ENCODE measurements at places on chromosomes 4 and X.

DNA sequence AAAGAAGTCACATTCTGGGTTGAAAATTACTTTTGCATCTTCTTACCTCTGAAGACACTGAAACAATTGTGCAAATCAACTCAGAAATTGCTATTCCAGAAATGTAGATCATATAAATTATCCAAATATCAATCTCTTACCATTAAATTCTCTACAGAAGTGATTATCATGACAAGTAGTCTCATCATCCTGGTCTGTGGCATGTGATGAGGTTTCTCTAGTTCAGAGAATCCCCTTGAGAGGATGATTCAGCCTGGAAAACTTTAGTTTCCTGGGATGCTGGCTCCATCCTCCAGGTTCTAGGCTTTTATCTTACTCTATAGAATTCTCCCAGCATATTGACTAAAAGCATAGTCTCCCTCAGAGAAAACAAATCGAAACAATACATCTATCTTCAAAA is 76.2 kb upstream of the S100G start:
- no peak for DNase-seq

- no peak for DNase-seq
These were observed 31.7 kb downstream of the RBBP7 start for GRCh38 chrX:16838202-16839066.

DNA sequence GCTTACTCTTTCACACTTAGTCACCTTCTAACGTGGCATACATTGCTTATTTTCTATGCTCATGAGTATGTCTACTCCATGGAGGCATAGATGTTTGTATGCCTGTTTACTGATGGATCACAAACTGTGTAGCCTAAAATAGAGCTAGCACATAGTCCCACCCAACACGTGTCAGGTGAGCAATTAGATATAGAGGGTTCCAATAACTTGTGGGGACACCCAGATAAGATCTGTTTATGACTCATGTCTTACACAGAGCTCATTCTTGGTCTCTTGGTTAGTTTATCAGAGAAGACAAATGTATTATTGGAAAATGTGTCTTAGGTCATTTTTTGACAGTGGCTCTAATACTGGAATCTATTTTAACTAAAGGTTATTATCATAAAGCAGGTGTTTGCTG is 6.8 kb downstream of the ZFP42 start:
- DNase-seq, result no peak

- DNase-seq, result no peak
These were observed 73.1 kb downstream of the PALLD start for GRCh38 chr4:168569931-168570276.

DNA sequence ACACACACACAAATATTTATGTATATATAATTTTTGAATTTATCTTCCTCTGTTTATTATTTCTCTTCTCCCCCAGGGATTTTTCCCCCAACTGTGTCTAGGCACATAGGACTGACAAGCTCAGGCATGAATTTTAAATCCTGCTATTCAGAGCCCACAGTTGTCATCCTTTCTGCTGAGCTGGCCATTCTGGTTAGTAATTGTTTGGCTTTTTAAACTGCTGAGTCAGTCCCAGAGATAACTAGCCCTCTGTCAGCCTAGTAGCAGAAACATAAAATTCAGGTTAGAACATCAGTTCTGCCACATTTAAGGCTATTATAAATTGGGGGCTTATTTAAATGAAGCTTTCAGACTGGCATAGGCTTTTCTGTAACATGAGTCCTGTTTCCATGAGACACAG is 151.7 kb upstream of the MAOA start:
- no peak for DNase-seq

DNA sequence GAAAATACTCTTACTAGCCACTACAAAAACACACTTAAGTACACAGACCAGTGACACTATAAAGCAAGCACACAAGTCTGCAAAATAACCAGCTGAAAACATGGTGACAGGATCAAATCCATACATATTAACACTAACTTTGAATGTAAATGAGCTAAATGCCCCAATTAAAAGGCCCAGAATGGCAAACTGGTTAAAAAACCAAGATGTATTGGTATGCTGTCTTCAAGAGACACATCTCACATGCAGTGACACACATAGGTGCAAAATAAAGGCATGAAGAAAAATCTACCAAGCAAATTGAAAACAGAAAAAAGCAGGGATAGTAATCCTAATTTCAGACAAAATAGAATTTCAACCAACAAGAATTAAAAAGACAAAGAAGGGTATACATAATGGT is 10.9 kb downstream of the PF4 start:
- DNase-seq, result no peak

DNA sequence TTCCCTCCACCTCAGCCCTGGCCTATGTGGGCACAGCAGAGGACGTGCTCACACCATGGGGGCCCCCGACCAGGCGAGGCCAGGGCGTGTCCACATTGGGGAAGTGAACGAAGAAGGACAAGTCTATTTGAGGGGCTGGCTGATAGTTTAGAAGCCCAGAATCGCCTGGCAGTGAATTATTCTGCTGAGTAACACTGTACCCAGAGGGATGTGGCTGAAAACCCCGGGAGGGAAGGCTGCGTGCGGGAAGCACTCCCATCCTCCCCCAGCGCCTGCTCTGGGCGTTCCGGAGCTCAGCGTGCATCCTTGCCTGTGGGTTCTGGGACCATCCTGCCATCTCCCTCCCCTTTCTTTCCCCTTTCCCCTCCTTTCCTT is 66.6 kb downstream of the TRMT44 start:
- DNase-seq, result no peak

DNA sequence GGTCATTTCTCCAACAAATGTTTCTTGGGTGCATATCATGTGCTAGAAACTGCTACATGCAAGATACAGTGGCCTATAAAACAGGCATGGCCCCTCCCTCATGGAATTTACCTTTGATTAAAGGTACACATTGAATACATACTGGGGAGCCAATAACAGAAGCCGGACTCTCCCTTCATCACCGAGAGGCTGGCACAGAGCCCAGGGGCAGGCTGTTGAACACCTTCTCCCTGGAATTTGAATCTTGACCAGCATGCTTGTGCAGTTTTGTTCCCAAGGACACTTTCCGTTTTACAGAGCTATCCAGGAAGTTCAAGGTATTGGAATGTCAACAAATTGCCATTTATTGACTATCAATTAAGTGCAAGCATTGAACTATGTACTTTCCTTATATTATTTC is 33.2 kb downstream of the PPARGC1A start:
- DNase-seq, result no peak

GRCh38 chrX:13123857-13124345 is 79.5 kb upstream of the FAM9C start:
- no peak for DNase-seq

GRCh38 chr4:173269280-173269679 is 64.9 kb downstream of the HMGB2 start:
- no peak for DNase-seq

GRCh38 chr4:3243136-3243780 is 5.7 kb upstream of the MSANTD1 start:
- no peak for DNase-seq

- DNase-seq, result no peak
These were observed 199.3 kb downstream of the BMPR1B start for GRCh38 chr4:94957030-94957429.

GRCh38 chr4:68249434-68249833 is 3.9 kb upstream of the TMPRSS11B start:
- no peak for DNase-seq

- no peak for DNase-seq
These were observed 147.0 kb upstream of the ARHGEF9 start for GRCh38 chrX:63932006-63932405.

DNA sequence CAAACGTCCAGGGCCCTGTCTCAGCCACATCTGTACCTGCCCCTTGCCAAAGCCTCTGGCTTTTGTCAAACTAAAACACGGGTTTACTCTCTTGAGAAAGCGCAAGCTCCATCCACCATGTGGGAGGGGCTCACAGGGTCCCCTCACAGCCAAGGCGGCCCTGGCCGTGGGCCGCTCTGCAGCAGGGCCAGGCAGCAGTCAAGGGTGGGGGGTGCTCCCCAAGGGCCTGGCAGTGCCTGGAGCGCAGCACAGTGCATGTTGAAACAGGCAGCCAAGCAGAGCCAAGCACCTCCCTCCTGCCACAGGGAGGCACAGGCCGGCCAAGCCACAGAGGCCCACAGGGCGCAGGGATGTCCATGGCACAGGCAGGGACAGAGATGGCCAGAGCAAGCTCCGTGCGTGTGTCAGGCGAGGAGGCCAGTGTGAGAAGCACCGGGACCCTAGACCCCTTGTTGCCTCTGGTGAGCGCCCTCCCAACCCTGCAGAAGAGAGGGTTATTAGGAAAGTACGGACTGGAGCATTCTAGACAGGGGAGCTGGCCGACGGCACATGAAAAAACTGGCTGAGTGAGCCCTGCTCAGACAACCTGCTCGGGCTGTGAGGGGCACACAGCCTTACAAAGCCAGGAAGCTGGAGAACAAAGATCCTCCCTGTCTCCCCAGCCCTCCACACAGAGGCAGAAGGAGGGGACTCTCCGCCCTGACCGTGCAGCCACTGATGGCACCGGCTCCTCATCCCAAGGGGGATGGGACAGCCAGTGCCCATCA is 39.0 kb downstream of the FAM53A start:
- no peak for DNase-seq

- DNase-seq, result no peak
These were observed 100.8 kb upstream of the TENM3 start for GRCh38 chr4:182142176-182143085.

- DNase-seq, result no peak
These were observed 90.7 kb downstream of the CDS1 start for GRCh38 chr4:84673475-84674240.

DNA sequence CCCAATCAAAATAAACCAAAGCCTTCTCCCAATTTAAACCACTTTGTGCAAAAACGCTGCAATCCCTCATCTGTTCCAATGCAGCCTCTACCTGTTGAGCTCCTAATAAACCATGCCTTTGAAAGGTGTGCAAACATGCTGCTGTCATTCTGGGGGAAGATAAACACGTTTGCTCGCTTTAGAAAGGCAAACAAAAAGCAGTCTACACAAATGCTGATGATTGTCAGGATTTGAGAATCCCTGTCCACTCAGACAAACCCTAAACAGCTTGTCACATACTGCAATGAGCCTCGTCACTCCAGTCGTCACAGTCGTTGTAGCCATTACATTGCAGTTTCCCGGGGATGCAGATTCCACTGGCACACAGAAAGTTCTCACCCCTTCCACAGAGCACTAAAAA is 145.2 kb downstream of the CORIN start:
- DNase-seq, result no peak

DNA sequence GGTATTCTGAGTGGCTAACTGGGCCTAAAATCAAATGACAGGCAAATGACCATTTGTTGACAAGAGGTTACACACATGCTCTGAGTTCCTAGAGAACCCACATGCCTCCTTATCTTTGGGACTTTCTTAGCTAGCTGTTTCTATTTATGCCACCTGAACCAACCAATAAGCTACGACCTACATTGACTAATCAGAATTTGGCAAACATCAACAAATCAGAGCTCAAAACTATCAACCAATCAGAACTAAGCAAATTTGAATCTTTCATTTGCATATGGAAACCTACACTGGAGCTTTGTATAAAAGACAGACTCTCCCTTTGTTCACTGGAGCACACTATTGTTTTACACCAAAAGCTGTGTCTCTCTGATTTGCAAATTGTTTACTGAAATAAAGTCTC is 192.0 kb downstream of the CXXC4 start:
- DNase-seq, result no peak

- DNase-seq, result no peak
These were observed 380.5 kb downstream of the IDS start for GRCh38 chrX:149124526-149125108.

GRCh38 chr4:55475394-55476243 is 71.1 kb downstream of the CLOCK start:
- DNase-seq, result no peak

- no peak for DNase-seq
These were observed 38.0 kb downstream of the MOB1B start for GRCh38 chr4:70940134-70940533.

- no peak for DNase-seq
These were observed 38.1 kb upstream of the NYX start for GRCh38 chrX:41409006-41409405.

GRCh38 chr4:112426416-112426815 is 89.6 kb downstream of the NEUROG2 start:
- no peak for DNase-seq

DNA sequence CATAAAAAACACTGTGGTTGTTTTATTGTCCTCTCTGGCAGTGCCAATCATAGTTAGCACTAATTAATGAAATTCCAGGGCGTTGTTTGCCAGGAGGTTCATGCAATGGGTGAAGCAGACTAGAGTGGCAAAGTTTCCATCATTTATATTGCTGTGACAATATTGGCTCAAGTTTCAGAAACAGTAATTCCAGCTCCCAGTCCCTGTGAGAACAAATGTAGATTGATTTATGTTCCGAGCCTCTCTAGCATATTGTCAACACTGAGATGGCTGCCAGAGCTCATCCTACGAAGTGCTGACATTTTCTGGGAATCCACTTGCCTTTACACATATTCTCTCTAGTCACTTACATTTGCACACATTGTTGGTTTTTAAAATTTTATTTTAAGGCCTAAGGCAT is 440.0 kb upstream of the IGFBP7 start:
- DNase-seq, result no peak

- no peak for DNase-seq
These were observed 50.1 kb upstream of the CDKN2AIP start for GRCh38 chr4:183394166-183394951.

DNA sequence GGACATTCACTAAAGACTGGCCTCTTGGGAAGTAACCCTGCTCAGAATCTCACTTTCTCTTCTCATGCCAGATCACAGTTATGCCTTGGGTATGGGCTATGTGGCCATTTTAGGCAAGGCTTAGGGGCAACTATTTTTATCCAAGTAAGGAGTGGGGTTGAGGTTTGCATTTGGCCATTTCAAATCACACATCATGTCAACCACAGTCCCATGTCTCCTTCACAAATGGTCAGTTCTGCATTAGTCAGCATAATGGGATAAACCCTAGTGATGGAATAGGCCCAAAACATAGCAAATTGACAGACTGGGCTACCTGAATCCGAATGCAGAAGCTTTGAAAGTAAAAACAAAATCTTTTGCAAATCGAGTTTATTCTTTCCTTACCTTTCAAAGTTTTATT is 827 bp upstream of the RTL3 start:
- no peak for DNase-seq

DNA sequence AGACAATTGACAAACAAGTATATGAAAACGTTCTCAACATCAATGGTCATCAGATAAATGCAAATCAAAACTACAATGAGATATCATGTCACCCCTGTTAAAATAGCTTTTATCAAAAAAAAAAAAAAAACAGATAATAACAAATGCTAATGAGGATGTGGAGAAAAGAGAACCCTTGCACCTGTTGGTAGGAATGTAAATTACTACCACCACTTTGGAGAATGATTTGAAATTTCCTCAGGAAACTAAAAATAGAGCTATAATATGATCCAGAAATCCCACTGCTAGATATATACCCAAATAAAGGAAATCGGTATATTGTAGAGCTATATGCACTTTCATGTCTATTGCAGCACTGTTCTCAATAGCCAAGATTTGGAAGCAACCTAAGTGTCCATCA is 470.6 kb upstream of the FSTL5 start:
- DNase-seq, result no peak

GRCh38 chr4:95248720-95249425 is 299.9 kb downstream of the UNC5C start:
- DNase-seq, result no peak

Data from stimulated activated CD4-positive, alpha-beta T cell treated with anti-CD3 and anti-CD28 coated beads, TNF-alpha, amount 100 ng/mL, for 1 hour (primary cell).